ENCODE measurements at places on chromosomes 7 and 10.

DNA sequence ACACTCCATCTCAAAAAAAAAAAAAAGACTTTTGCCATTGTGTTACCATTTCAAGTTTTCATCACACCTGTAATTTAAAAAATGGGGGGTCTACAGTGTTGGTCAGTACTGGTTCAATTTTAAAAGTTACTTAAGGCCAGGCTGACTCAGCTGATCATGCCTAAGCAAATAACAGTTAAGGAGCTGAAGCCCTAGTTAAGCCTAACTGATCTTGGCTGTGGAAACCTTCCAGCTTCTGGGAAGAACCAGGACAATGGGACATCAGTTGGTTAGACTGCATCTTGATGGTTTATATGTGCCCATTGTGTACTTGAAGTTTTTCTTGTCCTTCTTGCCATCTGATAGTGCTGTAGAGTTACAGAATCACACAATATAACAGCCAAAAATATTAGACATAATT, 26.7 kb downstream of the VCL start:
- no peak for DNase-seq

DNA sequence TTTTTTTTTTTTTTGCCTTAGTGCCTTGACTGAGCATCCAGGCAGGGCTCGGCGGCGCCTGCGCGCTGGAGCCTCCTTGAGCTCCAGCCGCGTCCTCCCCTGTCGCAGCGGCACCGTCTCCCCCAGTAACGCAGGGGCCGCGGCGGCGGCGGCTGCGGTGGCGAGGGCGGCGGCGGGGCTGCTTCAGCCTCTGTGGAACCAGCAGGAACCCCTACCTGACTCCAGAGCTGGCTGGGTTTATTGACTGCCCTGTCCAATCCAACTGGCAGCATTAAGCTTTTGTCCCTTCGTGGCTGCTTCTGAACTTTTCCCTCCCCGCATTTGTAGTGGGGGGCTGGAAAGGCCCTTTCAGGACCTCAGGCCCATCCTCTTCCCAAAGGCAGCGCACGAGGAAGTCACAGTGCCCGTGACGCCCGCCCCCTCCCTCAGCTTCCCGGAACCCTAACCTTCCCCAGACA, at the start of gene GPR85:
Gene GPR85, minus strand, starts transcription at position 397 of the 458 bp plus-strand sequence. CDS start 2,106 bp downstream, outside the sequence.
- DNase-seq: peak; percentile 22

DNA sequence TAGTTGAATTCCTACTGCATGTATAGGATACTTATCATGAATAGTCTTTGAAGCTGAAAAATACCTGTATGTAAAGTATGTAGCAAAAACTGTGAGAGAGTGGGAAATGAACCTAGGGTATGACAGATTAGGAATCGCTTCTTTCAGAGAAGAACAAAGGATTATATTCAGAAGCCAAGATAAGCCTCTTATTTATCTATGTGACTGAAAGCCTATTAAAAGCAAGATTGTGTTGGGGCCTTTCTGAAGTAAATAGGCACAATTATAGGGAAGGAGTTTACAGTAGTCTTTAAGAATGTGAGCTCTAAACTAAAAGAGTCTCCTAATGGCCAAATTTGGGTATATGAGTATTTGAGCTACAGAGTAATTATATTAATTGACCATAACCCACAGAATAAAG, 102.1 kb downstream of the MTERF1 start:
- no peak for DNase-seq

DNA sequence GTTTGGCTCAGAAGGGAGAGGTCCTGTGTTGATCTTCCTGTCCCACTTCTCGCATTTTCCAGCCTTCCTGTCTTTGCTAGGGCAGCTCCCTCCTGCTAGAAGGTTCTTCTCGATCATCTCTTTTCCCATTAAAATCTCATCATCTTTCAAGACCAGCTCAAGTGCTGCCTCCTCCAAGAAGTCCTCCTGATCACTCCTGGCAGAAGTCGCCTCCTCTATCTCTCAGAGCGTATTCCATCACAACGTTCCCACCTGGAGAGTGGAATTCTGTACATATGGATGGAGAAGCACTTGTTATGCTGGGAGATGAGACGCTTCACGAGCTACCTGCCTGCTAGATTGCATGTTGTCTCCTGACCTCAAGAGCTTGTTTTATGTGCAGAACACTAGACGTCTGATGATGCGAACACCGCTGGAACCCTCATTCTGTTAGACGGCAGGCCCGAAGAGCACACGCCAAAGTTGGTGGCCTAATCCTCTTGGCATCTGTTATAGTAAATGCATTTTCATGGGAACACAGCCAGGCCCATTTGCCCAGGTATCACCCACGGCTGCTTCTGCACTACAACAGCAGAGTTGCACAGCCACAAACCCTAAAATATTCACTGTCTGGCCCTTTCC, 68.0 kb upstream of the INSIG1 start:
- DNase-seq: no peak

- DNase-seq: no peak
These were observed 107.4 kb downstream of the FAM107B start for GRCh38 chr10:14667280-14667679.

DNA sequence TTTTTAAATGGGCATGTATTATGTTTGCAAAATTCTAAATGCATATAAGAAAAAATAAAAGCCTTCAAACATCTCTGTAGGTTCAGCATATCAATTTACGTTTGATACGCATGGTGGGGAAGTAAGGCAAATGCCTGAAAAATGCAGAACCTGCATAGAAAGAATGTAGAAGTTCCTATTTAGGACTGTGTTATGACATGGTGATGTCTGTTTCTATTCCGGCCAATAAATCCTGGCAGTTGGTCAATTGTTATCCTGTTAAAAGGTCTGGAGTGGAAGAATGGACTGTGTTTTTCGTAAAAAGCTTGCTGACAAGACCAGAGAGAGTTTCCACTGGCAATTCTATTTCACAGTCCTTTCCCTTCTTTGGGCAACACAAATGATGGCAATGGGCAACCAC, 49.6 kb upstream of the CAV2 start:
- no peak for DNase-seq
